Stimulated activated CD8-positive, alpha-beta memory T cell treated with anti-CD3 and anti-CD28 coated beads, Interleukin-12 subunit alpha, Interleukin-12 subunit beta, amount 100 ng/mL, for 1 hour (primary cell): ENCODE measurements at places on chromosomes 12 and 14.

DNA sequence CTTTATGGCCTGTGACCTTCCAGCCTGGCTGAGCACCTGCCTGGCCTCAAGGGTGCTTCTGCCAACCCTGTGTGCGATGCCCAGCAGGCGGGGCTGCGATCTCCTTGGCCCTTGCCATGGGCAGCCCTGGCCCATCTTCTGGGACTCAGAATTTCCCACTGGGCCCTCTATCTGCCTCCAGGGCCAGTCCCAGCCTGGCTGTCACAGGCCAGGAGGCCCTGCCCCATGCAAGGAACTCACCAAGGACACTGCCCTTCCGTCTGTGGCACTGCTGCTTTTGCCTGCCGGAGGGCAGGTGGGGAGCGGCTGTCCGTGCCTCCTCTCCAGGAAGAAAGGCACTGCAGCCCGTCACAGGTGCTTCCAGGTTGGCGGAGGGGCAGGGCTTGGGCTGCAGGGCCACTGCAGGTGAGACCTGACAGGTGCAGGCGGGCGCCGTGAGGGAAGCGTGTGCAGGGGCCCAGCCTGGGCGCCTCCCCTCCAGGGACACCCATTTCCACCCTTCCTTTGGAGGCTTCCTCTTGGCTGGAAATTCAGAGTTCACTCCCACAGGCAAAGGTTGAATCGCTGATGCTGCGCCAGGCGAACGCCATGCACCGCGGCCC is 177.8 kb downstream of the KIF26A start:
- no peak for DNase-seq

- no peak for DNase-seq
These were observed 177.0 kb upstream of the CNTN1 start for GRCh38 chr12:40515041-40515816.

GRCh38 chr12:11635341-11635740 is 14.1 kb upstream of the ETV6 start:
- DNase-seq = no peak

DNA sequence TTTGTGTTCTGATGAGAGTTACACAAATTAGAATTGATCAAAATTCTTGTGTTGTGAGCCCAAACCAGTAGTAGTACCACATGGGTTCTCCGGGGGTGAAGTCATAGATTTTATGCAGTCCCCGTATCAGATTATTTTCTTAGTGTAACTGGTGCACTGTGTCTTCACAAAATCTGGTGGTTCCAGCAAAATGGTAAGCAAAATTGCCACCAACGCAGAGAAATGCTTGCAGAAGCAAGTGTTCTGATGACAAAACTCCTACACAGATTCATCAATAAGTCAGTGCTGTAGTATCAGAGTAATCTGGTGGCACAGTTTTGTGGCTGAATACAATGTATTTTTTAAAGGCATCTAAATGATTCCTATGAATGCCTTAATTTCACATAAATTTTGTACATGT is 1.3 kb upstream of the CACNA2D4 start:
- DNase-seq = no peak

DNA sequence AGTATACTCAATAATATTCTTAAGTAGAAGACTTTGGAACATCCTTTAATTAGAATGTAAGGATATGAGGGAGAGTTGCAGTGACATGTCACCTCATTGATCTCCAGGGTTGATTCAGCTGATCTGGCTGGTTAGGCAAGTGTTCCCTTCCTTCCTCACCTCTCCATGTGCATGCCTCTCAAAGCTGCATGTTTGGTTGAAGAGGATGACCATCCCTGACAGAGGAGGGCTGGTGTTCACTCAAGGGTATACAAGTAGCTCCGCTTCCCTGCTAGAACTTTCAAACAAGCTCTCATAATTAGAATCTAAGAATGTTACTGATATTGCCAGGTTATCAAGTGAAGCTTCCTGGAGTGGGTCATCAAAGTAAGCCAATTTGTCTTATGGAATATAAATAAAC is 341.1 kb upstream of the FLRT2 start:
- DNase-seq = no peak

- DNase-seq = no peak
These were observed 6.6 kb upstream of the KRT7 start for GRCh38 chr12:52226446-52226845.

GRCh38 chr12:121295116-121295745 is 1.3 kb downstream of the CAMKK2 start:
- DNase-seq = no peak

DNA sequence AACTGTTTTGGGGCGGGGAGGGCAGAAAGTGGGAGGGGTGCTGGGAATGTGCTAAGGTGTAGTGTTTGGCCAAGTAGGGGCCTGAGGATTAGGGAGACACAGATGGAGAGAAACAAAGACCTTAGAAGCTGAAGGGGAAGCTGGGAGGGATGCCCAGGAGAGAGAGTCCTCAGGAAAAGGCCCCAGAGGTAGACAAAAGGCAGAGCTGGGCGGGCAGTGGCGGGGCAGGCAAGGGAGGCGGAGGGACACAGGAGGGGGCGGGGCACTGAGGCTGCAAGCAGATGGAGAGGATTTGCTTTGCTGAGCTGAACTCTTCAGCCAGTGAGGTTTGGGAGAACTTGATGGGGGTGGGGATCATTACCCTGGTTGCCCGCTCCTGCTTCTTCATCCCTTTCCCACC is 2.8 kb downstream of the PTMS start:
- DNase-seq = no peak

- DNase-seq = no peak
These were observed 39.7 kb downstream of the LRRC9 start for GRCh38 chr14:59959668-59960067.

GRCh38 chr14:68448252-68448902 is 344.5 kb downstream of the ZFP36L1 start:
- DNase-seq = no peak

DNA sequence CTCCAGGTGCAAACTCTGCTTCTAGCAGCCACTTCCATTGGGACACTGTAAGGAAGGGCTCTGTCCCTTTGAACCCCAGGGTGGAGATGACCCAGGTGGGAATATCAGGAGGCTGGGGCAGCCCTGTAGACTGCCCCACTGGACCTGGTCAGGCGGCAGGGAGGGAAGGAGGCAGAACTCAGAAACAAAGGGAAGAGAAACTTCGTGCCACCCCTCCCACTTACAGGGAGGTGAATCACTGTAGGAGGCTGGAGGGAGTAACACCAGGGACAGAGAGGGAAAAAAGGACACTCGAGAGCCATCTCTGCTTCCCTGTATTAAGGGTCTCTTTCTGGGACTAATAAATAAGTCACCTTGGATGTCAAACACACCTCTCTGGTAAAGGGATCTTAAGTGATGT is 37.4 kb downstream of the ISCA2 start:
- no peak for DNase-seq

DNA sequence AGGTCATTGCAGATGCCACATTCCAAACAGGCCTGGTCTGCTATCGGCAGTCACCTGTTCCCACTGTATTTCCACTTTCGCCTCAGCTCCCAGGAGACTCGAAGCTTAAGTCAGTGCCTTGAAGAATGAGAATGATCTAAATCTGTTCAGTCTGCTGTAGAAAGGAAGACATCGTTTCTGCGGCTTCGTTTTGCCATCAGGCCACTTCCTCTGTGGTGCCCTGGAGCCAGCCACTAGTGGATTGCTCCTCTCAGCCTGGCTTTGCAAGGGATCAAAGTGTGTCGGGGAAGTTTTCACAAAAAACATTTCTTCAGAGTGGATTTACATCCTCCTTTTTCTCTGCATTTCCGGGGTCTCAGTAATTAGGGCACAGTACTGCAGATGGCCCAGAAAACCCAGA is 66.7 kb downstream of the AACS start:
- DNase-seq = no peak

DNA sequence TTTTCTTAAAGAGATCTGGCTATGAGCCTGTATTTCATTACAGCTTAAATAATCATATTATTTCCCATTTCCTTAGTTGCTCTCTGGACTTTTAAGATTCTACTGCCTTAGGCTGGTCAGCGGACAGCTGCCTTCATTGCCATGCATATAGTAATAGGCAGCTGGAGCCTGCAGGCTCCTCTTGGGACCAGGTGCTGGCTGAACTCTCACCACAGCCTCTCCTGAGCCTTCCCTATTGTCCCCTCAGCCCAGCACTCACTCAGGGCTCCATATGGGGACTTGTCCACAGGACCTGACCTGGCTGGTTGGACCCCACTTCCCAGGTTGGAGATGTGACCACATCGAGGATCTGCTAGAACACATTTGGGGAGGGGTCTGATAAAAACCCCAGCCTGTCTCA is 405.4 kb downstream of the DPF3 start:
- no peak for DNase-seq

- DNase-seq = no peak
These were observed 146.0 kb upstream of the C14orf180 start for GRCh38 chr14:104433401-104434213.

GRCh38 chr12:32197421-32197820 is 90.8 kb downstream of the BICD1 start:
- no peak for DNase-seq

- DNase-seq = no peak
These were observed 13.2 kb upstream of the SERPINA3 start for GRCh38 chr14:94598816-94599655.

- no peak for DNase-seq
These were observed 370.2 kb downstream of the TMEM117 start for GRCh38 chr12:44206045-44206444.

- no peak for DNase-seq
These were observed 72.1 kb downstream of the PHLDA1 start for GRCh38 chr12:75959506-75959905.
